ENCODE measurements at places on chromosomes 16 and 17. TPM values are rescaled to one million over a fixed set of nuclear protein-coding genes. Genes with fewer than 3 reads are reported as not detected.

Gene TERB1
- 1.7 TPM for total RNA-seq

Gene DPEP3
- not detected for total RNA-seq

Gene DNAI2
- not detected for total RNA-seq

Gene NGFR
- total RNA-seq: 1.9 TPM

Gene KRTAP1-5
- not detected for total RNA-seq

Gene CNTNAP1
- total RNA-seq: 5.1 TPM

DNA sequence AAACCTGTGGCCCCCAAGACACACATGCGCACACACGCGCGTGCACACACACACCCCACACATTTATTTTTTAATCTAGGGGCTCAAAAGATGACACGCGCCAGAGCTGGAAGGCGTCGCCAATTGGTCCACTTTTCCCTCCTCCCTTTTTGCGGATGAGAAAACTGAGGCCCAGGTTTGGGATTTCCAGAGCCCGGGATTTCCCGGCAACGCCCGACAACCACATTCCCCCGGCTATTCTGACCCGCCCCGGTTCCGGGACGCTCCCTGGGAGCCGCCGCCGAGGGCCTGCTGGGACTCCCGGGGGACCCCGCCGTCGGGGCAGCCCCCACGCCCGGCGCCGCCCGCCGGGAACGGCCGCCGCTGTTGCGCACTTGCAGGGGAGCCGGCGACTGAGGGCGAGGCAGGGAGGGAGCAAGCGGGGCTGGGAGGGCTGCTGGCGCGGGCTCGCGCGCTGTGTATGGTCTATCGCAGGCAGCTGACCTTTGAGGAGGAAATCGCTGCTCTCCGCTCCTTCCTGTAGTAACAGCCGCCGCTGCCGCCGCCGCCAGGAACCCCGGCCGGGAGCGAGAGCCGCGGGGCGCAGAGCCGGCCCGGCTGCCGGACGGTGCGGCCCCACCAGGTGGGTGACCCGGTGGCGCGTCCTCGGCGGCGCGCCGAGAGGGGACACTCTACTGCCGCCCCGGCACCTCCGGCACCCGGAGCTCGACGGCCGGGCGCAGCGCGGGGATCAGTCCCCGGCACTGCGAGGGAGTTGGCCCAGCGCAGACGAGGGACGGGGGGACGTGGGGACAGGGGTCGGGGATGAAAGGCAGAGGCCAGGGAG lies at the start of gene STAT5A:
Gene STAT5A, plus strand, starts transcription at position 522 of the 826 bp plus-strand sequence. CDS start 914 bp downstream, outside the sequence.
- peak; percentile 86 for DNase-seq

DNA sequence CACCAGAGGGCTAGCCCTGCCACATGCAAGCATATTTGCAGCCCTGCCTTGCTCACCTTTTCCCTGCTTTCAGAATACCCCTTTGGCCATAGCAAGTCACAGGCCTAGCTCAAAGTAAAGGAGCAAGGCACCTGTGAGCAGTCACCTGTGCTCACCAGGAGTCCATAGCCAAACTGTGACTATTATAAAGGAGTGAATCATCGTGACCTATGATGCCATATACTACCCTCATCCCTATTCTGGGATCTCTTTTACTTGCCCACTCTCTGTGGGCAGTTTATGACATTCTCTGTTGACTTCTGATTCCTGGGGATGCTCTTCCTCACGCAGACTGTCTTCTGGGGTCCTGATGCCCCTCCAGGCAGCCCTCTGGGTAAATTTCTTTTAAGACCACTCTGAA lies 200.5 kb upstream of the NLRP1 start:
- DNase-seq: no peak

- no peak for DNase-seq
Measured at GRCh38 chr17:52024300-52024870, 134.1 kb downstream of the CA10 start.

DNA sequence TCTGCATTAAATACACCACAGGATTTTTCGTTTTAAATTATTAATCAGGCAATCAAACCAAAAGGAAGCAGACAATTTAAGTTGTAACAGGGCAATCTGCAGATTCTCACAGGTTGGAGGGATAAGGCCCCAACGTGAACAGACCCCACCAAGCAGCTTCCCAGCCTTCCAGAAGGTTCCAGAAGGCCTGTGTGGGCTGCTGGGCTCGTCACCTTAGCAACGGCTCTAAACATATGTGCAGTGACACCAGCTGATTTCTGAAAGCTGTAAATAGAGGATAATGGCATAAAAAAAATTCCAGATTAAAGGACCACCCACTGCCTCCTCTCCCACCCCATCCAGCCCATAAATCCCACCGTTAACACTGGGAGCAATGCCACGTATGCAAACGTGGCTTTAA lies 123.8 kb downstream of the ZNF778 start:
- DNase-seq: no peak

DNA sequence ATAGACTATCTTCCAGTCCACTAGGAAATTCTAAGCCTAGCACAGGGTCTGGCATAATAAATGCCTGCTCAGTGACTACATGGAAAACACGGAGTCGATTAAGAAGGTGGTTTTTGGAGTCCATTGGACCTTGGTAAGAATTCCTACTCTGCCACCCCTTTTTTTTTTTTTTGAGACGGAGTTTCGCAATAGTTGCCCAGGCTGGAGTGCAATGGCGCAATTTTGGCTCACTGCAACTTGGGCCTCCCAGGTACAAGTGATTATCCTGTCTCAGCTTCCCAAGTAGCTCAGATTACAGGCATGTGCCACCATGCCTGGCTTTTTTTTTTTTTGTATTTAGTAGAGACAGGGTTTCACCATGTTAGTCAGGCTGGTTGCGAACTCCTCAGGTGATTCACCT lies 123.2 kb downstream of the HS3ST2 start:
- DNase-seq: no peak

Data from umbilical cord (tissue), 2 donors.